Stimulated activated CD8-positive, alpha-beta memory T cell treated with anti-CD3 and anti-CD28 coated beads, Interleukin-4, amount 100 ng/mL, for 1 hour (primary cell): ENCODE measurements at places on chromosomes 4 and X.

DNA sequence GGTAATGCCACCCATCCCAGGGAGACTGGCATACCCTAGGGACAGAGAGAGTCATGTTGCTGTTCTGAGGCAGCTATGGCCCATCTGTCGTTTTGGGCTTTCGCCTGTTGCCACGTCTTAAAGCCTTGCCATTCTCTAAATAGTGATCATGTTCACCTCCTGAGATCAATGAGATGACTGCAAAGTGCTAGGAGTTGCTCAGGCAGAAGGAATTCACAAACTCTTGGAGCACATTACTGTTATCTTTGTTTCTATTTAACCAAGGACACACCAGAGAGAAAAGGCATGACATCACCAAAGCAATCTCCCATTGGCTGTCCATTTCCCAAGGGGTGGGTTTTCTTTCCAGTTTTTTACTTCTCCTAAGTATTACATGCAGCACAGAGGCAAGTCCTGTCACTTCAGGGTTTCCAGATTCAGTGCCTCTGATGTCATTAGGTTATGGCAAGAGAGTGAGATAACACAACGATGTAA, 37.1 kb upstream of the SETD7 start:
- no peak for DNase-seq

- no peak for DNase-seq
Measured at GRCh38 chr4:185112104-185112503, 31.0 kb upstream of the SLC25A4 start.

- DNase-seq = no peak
Measured at GRCh38 chrX:153848325-153848724, 18.0 kb upstream of the PDZD4 start.

DNA sequence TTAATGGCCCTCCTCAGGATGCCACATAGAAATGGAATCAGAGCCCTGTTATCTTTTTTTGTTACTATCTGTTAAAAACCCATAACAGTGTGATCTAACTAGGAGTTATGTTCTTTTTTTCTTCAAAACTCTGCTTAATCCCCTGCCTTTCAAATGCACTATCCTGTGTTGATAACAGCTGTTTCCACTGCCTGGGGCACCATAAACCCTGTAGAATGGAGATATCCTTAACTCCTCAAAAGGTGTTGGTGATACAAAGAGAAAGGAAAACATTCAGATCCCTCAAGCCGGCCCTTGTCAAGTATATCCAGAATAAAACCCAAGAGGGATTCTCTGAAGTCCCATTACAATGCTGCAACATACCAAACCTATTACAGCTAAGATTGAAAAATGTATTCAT, 108.6 kb downstream of the ACTRT1 start:
- DNase-seq = no peak

- no peak for DNase-seq
Measured at GRCh38 chr4:5752376-5753184, 41.6 kb downstream of the EVC start.

GRCh38 chrX:63466690-63467089, 115.6 kb upstream of the SPIN4 start:
- no peak for DNase-seq

DNA sequence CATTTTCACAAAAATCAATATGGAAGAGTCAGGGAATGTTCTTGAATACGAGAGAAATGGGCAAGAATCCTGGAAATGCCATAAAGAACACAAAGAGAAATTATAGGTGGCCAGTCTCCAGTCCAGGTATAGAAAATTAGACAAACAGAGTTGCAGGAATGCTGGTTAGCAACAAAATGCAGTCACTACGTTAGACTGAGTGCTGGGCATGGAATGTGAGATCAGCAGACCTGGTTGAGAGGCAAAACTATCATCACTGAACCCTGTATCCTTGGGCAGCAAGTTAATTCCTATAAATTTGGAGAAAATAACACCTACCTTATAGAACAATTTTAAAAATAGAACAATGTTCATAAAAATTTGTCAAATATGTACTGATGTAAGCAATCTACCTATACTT, 417.4 kb downstream of the INPP4B start:
- DNase-seq = no peak

GRCh38 chr4:96035727-96036126, 195.8 kb downstream of the PDHA2 start:
- DNase-seq = no peak

DNA sequence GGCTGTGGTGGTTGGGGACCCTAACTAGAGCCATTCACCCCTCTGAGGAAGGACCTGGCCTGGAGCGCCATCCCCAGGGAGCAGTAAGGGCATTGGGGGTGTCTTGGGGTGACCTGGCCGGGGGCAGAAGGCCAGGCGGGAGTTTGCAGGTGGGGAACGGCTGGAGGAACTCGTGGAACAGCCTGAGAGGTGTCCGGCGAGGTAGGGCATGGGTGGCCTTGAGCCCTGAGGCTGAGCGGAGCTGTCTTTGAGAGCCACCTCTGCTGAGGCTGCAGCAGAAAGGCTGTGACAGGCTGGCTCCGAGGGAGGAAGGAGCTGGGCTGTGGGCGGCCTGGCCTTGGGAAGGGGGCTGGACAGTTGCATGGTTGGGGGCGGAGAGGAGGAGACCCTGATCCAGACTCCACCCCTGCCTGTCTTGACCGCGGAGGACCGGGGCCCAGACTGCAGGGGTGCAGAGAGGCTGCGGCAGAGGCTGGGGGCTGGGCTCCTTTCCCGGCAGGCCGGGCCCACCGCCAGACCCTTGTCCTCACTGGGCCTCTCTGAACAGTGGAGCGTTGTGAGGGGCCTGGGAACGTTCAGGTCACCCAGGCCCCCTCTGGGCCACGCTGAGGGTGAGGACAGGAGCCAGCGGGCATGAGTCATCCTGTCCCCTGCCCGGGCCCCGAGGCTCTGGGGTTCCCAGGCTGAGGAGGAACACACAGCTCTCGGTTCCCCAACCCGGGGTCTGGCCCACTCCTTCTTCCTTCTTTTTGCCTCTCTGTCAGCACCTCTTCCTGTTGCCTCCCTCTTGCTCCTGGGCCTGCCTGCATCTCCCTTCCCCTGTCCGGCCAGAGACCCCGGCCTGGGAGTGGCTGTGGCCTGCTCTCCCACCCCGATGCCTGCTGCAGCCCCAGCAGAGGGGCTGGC, 8.1 kb downstream of the SH3BP2 start:
- no peak for DNase-seq
